ENCODE measurements at places on chromosomes 11 and 22.

GRCh38 chr11:33941637-33942160 lies 49.8 kb upstream of the LMO2 start:
- DNase-seq: no peak

- no peak for DNase-seq
These were observed 27.6 kb downstream of the ART5 start for GRCh38 chr11:3613998-3614741.

- no peak for DNase-seq
These were observed 40.7 kb upstream of the DKK3 start for GRCh38 chr11:12048936-12049790.

DNA sequence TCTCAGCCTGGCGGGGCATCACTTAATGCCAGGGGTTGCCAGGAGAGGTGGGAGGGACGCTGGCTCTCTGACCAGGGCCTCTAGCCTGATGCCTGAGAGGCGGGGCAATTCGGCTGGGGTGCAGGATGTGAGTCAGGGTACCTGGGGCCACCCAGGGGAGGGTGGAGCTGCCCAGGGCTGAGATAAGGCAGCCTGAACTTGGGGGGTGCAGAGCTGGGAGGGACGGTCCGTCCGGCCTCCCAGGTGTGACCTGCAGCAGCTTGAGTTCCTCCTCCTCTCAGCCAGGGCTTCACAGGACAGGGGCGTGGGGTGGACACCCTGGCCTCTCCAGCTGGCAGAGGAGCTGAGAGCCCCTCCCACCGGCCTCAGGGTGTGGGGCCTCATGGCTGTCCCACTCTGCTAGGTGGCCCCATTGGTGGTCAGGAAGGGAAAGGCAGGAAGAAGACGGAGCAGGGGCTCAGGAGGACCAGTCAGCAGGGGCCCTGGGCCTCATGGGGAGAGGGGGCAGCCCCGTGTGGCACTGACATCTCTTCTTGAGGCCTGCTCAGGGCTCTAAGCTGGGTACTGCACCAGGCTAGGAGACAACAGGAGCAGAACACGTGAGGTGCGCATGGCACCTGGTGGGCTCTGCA lies 942 bp upstream of the RPS6KA4 start:
- no peak for DNase-seq

- no peak for DNase-seq
These were observed 409.5 kb upstream of the SYN3 start for GRCh38 chr22:33467620-33468095.

GRCh38 chr11:40129266-40129665 lies 1330.2 kb downstream of the LRRC4C start:
- DNase-seq: no peak

DNA sequence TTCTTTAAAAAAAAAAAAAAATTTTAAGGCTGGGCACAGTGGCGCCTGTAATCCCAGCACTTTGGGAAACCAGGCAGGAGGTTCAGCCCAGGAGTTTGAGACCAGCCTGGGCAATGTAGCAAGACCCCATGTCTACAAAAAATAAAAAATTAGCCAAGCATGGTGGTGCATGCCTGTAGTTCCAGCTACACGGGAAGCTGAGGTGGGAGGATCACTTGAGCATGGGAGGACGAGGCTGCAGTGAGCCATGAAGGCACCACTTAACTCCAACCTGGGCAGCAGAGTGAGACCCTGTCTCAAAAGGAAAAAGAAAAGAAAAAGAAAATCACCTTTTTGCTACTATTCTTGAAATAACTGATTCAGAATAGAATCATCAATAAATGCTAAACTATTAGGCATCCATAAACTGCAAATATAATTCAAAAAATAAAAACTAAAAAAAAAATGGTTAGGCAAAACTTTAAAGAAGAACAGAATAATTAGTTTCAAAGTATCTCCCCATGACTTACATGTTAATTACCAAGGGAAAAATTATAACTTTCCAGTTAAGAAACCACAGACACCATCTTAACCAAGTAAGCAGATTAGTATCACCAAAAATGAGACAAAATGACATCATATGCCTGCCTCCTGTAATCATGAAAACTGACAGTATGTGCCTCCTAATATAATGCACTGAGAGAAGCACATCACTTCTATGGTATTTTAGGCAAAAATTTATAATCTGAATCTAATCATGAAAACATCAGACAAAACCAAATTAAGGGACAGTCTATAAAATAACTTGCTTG lies 63.6 kb downstream of the DENND5A start:
- DNase-seq: no peak

GRCh38 chr22:19446603-19447329 lies 745 bp downstream of the C22orf39 start:
- no peak for DNase-seq

- DNase-seq: no peak
These were observed 15.4 kb downstream of the PHLDA2 start for GRCh38 chr11:2913776-2914175.

DNA sequence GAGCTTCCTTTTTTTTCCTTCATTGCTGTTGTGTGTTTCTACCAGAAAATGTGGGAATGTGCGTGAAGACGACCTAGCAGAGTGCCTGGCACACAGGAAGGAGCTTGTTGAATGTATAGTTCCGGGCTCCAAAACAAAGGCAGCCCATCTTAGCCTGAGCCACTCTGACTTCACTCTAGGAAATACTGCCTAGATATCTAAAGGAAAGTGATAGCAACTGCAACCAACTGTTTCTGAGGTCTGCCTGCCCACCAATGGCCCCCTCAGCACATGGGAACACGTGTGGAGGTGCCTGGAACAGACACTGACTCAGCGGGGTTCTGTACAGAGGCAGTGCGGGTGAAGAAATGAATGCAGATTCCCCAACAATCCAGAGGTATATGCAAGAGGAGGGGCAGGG lies 14.7 kb upstream of the XBP1 start:
- no peak for DNase-seq

DNA sequence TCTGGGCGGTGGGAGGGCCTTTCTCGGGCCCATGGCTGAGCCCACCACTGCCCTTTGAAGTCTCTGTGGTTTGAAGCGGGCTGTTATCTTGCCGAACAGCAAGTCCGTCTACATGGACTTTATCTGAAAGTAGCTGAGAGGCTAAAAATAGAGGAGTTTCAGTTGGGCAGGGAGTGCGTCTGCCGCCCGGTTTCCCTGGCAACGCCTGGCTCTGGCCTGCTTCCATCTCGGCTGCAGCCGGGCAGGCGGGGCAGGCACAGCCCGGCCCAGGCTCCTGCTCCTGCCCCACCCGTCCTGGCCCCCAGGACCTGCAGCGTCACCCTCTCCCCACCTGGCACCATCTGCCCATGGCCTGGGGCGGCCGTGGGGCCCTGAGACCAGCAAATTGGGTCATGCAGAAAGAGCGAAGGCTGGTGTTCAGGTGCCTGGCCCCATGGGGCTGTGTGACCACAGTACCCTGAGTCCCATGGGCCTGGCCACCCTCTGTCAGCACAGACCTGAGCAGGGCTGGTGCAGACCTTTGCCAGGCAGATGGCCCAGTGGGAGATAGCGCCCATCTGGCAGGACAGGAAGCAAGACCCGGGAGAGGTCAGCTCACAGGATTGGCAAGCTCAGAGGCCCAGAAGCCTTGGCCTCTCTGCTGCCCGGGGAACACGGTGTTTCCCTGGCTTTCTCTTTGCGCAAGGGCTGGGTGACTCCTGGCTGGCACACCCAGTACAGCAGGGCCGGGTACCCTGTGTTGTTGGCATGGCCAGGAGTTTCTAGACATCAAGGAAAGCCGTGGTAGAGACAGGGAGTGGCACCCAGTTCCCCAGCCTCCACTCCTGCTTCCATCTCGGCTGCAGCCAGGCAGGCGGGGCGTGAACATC lies 79.1 kb upstream of the KCNQ1OT1 start:
- DNase-seq: peak; percentile 72

DNA sequence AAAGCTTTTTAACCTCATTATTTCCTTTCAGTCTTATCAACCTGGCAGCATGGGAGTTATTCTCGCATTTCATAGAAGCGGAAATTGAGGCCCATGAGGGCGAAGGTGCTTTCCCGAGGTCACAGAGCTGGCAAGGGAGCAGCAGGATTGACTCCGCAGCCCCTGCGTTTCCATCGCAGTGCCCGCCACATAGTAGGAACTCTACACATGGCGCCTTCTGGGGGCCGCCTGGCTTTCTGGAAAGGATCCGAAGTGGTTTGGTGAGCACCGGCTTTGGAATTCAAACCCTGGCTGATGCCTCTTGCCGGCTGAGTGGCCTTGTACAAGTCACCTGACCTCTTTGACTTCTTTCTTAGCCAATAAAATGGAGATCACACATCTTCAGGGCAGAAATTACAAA lies 93.4 kb downstream of the CEP164 start:
- DNase-seq: no peak

GRCh38 chr22:35315141-35315854 lies 15.6 kb downstream of the TOM1 start:
- no peak for DNase-seq
